Smooth muscle cell of trachea (primary cell): ENCODE measurements at places on chromosomes 3 and 15. TPM values are rescaled to one million over a fixed set of nuclear protein-coding genes. Genes with fewer than 3 reads are reported as not detected.

The TLR9 gene
- total RNA-seq: under 0.01 and 0.17 TPM in 2 replicates

The TICRR gene
- 0.33 and 4.7 TPM in 2 replicates for total RNA-seq

The SLC2A2 gene
- not detected in 2 replicates for total RNA-seq

The ADAMTS17 gene
- total RNA-seq: 0.15 and 0.17 TPM in 2 replicates

The ANAPC13 gene
- total RNA-seq: 115 and 119 TPM in 2 replicates

The GNB4 gene
- 64.7 and 97.0 TPM in 2 replicates for total RNA-seq

The TRIM42 gene
- not detected in 2 replicates for total RNA-seq

The SCN5A gene
- 0.29 and 1.2 TPM in 2 replicates for total RNA-seq

The SCG3 gene
- not detected in 2 replicates for total RNA-seq

The PARP15 gene
- total RNA-seq: 0.17 and 0.87 TPM in 2 replicates

The P2RY1 gene
- total RNA-seq: 4.0 and 4.1 TPM in 2 replicates

The PRSS50 gene
- total RNA-seq: not detected in 2 replicates

The ARNT2 gene
- 4.7 and 13.6 TPM in 2 replicates for total RNA-seq

The NRROS gene
- 0.58 and 1.5 TPM in 2 replicates for total RNA-seq

The COLQ gene
- 0.15 and 0.66 TPM in 2 replicates for total RNA-seq

The CFAP20DC gene
- total RNA-seq: 4.8 and 6.8 TPM in 2 replicates

The PLCL2 gene
- total RNA-seq: 19.8 and 20.5 TPM in 2 replicates

The GUCA1C gene
- total RNA-seq: not detected in 2 replicates

The SAMD7 gene
- not detected in 2 replicates for total RNA-seq

The CMSS1 gene
- 6.3 and 17.3 TPM in 2 replicates for total RNA-seq

The ZPLD1 gene
- not detected in 2 replicates for total RNA-seq

The SPATA12 gene
- under 0.01 and 0.15 TPM in 2 replicates for total RNA-seq

The FSIP1 gene
- 1.6 and 2.6 TPM in 2 replicates for total RNA-seq

The IMPG2 gene
- total RNA-seq: 0.29 and 0.33 TPM in 2 replicates

The SPSB4 gene
- not detected in 2 replicates for total RNA-seq

The SLC9C1 gene
- not detected in 2 replicates for total RNA-seq

The DLL4 gene
- 0.17 and 0.73 TPM in 2 replicates for total RNA-seq

The COL6A5 gene
- not detected in 2 replicates for total RNA-seq

The RTP3 gene
- total RNA-seq: not detected in 2 replicates

The SPINT1 gene
- 0.15 and 0.17 TPM in 2 replicates for total RNA-seq

The DNAH12 gene
- under 0.01 and 0.17 TPM in 2 replicates for total RNA-seq

The PPM1L gene
- total RNA-seq: 0.87 and 3.0 TPM in 2 replicates

The HRG gene
- total RNA-seq: not detected in 2 replicates

The USP4 gene
- 24.3 and 35.6 TPM in 2 replicates for total RNA-seq

The HTR3E gene
- total RNA-seq: not detected in 2 replicates

The KIAA1143 gene
- total RNA-seq: 17.7 and 26.5 TPM in 2 replicates

The PTPN23 gene
- total RNA-seq: 23.4 and 33.7 TPM in 2 replicates

The PSMD6 gene
- 89.8 and 125 TPM in 2 replicates for total RNA-seq

The NR2E3 gene
- 0.29 TPM in 1 of 2 replicates, not detected in the other for total RNA-seq

The TMCO5A gene
- not detected in 2 replicates for total RNA-seq

The CDCP1 gene
- total RNA-seq: 9.1 and 14.1 TPM in 2 replicates

The GNAT1 gene
- total RNA-seq: not detected in 2 replicates

The C3orf49 gene
- not detected in 2 replicates for total RNA-seq

The TUSC7 gene
- total RNA-seq: under 0.01 TPM in 1 of 2 replicates, not detected in the other

The ZNF860 gene
- 0.17 and 1.0 TPM in 2 replicates for total RNA-seq

The EIF3J gene
- total RNA-seq: 25.3 and 33.7 TPM in 2 replicates

The CRYGS gene
- 0.83 and 2.0 TPM in 2 replicates for total RNA-seq

The TMEM207 gene
- not detected in 2 replicates for total RNA-seq

The PIGZ gene
- total RNA-seq: 2.8 and 3.6 TPM in 2 replicates

The CCR3 gene
- total RNA-seq: 0.33 TPM in 1 of 2 replicates, not detected in the other

The GLDN gene
- 35.1 and 127 TPM in 2 replicates for total RNA-seq

The SCN11A gene
- total RNA-seq: under 0.01 and 0.17 TPM in 2 replicates

The WNT7A gene
- not detected in 2 replicates for total RNA-seq

The CHRM5 gene
- under 0.01 and 0.15 TPM in 2 replicates for total RNA-seq

The CCDC32 gene
- total RNA-seq: 23.7 and 50.4 TPM in 2 replicates

The VEPH1 gene
- 63.0 and 91.0 TPM in 2 replicates for total RNA-seq

The GOLGA8S gene
- under 0.01 and 0.15 TPM in 2 replicates for total RNA-seq
